ENCODE measurements at places on chromosomes 4 and X.

GRCh38 chrX:10676235-10676957, 56.0 kb upstream of the MID1 start:
- no peak for DNase-seq

GRCh38 chrX:30951003-30951402, 61.9 kb upstream of the TAB3 start:
- DNase-seq: no peak

GRCh38 chr4:22338796-22339195, 177.1 kb downstream of the ADGRA3 start:
- DNase-seq: no peak

DNA sequence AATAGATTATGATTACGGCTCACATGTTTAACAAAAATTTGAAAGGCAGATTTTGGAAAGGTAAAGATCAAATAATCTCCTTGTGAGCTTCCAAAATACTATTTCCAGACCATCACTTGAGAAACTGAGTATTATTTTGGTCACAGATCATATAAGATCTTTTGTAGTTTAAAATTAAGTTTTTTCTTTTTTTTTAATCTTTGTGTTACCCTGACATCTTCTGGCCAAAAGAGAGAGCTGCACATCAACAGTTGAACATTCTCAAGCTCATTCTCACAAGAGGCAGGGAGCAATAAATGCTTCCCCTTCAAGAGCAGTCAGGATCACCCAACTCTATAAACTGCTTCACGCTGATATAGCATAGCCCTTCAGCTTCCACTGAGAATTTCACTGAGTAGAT, 15.9 kb downstream of the TMEM192 start:
- peak; percentile 36 for DNase-seq

DNA sequence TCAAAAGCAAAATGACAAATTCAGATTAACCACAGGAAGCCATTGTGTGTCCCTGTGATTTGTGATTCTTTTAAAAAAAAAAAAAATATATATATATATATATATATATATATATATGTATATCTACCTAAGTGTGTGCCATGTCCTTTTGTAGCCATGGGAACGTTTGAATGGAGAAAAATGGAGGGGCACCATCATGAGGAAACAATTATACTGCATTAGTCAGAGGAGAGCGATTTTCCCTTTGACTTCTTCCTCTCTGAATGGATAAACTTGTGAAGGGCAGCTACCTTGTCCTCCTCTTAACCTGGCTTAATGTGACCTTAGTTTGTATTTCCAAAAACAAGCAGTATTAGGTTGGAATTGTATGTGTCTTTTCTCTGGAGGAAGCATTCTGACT, 23.3 kb upstream of the CBLL2 start:
- no peak for DNase-seq

DNA sequence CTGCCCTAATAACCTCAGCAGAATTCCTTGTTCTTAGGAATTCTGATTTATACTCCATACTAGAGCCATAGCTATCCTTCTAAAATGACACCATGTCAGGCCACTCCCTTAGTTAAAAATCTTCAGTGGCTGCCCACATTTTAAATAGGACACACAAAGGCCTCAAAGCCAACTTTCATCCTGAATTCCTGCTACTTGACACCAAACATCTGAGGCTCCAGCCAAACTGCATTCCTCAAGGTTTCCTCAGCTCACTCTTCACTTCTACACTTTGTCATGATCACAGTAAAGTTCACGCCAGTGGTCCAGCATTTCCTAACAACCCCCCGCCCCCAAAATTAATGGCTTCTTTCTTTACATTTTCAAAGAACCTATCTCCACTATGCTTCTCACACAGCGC, 124.3 kb downstream of the ADGRA3 start:
- peak; percentile 26 for DNase-seq

GRCh38 chr4:107419052-107419451, 301.0 kb downstream of the PAPSS1 start:
- no peak for DNase-seq

DNA sequence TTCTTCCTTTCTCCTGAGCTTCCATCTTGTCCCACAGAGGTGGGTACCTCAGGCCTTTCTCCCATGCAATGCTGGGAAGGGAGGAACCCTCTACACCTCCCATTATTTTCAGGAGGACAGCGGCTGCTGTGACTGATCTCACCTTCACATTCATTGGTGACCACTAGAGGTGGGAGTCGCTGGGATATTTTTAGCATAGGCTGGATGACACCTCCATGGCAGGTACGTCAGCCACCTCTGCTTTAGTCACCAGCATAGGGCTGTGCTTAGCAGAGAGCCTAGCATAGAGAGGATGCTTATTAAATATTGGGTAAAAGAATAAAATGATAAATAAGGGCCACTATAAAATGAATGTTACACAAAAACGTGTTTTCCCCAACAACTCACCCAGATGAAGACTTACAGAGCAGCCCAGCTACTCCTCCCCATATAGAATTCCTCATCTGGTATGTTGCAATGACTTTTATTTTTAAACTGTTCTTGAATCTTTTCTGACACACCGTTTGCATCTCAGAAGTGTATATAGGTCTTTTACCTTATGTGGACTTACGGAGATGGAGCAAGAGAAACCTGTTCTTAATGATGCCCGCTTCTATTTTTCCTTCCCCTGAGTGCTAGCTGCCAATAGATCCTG, 60.9 kb upstream of the SORBS2 start:
- DNase-seq: no peak

DNA sequence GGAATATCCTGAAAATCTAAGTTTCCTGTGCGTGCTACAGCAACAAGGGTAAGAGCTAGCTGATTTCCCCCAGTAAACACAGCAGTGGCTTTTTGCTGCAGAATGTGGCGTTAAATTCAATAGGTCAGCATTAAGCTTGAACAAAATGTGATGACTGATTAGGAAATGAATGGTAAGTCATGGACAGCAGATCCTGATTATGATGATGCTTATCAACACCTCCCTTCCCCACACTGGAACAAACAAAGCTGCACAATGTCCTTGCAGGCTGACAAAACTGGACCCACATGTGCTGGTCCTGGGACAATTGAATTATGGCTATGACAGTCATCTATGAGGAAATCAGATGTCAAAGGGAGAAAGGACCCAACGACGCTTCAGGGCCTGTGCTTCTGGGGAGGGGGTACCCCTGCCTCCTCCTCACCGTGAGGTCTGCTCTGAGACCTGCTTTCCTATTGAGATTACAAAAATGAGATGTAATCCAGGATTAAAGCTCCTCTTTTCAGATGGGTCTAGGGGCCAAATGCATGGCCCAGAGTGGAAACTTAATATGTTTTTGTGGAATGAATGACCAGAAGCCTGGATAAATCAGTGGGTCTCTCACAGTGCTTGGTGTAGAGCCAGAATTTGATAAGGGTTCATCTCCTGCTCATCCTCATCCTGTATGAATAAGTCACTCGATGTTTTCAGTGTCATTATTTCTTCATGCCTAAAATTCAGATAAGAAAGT, 32.0 kb upstream of the BOD1L1 start:
- no peak for DNase-seq

- DNase-seq: no peak
These were observed 46.5 kb downstream of the VSIG4 start for GRCh38 chrX:65993332-65993731.

DNA sequence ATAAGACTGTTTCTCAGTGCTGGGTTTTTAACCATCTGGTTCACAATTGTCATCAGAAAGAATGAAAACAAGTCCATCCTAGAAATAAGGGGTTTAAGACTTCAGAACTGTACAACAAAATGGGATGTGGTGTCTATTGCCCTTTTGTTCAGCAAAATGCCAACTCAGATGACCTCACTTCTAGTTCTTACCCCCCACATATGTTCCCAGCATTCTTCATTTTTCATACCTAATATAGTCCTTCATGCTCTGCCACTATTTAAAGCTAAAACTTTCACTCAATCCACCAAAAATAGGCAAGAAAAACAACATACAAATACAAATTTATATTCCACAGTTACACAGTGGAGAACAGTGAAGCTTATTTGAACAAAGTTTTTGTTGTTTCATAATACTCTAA, 111.4 kb downstream of the SORBS2 start:
- DNase-seq: no peak

DNA sequence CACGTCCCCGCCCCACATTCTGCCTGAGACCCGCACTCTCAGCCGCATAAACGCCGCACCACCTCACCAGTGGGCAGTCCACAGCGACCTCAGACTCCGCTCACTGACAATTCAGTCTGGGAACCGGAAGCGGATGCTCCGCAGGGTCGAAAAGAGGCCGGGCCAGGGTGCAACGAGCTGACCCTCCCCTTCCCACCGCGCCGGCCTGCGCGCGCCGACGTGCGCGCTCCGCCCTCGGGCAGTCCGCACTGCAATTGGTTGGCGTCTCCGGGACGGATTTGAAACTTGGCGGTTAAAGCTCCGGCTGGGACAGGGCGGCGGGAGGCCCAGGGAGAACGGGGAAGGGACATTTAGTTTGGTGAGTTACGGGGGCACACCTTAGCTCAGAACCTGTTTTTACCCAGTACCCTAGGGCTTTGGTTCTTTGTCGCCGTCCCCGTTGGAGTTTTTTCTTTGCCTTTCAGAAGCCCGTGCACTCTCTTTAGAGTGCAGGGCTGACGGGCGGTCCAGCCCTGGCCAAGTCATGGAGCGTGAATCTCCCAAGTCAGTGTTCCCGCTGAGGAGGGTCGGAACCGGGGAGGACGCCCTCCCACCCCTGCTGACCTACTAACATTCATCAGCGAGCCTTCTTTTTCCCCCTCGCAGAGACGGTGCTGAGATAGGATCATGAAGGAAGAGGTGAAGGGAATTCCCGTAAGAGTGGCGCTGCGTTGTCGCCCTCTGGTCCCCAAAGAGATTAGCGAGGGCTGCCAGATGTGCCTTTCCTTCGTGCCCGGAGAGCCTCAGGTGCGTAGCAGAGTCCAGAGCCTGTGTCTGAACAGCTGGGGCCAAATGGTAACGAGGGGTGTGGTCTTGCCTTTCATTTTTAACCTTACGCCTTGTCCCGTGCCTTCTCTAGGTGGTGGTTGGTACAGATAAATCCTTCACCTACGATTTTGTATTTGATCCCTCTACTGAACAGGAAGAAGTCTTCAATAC, at the start of the genes KIF4A and PDZD11:
Gene KIF4A, plus strand, starts transcription at position 312 of the 978 bp plus-strand sequence. Its CDS starts 355 bp downstream, at position 667.
Gene PDZD11, minus strand, starts transcription at position 135 of the 978 bp plus-strand sequence. CDS start 586 bp downstream, outside the sequence.
- peak; percentile 94 for DNase-seq

DNA sequence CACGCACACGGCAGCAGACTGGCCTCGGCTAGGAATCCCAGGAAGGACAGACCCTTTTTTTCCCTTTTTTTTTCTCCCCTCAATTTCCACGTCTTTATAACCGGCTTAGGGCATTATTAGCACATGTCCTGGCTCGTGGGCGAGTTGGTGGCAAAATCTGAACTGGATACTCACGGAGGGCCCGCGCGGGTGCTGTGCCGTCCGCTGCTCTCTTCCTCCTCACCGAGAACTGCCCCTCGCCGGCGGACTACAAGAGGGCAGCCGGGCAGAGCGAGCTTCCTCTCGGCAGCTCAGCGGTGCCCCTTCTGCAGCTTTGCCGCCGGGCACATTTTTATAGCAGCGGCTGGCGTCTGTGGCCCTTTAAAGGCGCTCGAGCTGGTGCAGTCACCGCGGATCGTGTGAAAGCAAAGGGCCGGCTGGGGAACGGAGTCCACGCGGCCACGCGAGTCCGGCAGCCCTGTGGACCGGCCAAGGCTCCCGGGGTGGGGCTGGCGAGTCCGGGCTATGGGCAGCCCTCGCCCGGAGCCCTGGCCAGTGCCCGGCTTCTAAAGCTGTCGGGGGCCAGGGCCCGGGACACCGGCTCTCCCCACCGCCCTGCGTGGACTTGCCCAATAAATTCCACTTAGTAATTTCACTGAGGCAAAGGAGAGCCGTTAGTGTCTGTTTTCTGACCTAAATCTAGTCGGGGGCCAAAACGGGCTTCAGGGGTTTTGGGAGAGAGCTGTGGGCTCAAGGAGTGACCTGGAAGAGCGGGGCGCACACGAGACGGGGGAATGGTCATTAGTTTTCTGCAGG, 1.3 kb upstream of the CITED1 start:
- peak; percentile 77 for DNase-seq

- DNase-seq: no peak
These were observed 12.8 kb upstream of the ASMTL start for GRCh38 chrX:1465286-1466231.

DNA sequence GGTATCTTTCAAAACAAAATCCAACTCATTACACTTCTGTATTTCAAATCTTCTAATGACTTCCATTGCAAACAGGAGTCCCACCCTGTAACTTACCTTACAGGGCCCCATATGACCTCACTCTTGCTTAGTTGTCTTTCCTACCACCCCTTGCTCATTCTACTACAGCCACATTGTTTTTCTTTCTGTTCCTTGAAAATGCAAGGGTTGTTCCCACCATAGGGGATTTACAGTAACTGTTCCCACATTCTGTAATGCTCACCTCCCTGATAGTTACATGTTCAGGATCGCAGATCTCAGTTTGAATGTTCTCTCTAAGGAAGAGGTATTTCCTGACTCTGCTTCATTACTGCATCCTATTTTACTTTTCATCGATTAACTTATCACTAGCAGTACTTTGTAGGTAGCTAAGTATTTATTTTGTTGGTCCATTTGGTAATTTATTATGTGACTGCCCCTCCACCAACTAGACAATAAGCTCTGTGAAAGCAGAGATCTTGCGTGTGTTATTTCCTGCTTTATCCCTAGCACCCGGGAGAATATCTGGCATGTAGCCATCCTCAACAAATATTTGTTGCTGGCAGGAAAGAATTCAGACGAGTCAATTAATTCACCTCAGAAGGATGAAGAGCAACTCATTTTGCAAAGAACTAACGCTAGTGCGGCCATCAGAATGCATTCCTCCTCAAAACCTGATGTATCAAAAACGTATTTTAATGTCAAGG, 21.4 kb downstream of the MAOB start:
- no peak for DNase-seq

DNA sequence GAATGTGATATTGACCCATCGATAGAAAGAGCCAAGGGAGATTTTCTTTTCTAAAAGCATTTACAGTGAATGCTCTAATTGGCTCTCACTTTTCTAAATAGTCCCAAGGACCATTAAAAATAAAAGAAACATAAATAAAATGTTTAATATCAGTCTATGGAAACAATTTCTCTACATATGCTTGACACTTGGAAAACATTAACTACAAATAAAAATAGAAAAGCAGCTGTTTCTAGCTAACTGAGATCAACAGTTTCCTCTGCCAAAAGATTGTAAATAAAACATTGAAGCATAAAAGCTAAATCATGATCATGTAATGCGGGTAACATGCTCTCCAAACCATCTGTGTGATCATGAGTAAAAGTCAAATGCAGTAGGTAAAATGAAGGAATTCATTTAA, 49.7 kb downstream of the CORIN start:
- no peak for DNase-seq

DNA sequence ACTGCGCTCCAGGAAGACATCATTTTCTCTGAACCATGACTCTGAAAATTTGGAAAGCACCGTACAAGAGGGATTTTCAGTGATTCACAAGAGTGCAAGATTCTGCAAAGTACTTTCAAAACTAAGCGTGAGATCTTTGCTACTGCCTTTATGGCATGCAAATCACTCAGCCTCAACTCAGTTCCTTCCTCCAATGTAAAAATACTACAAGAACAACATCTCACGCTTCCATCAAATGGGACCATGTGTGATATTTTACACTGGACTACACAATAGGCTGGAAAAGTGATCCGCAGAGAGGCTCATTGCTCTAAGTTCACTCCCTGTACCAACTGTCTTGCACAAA, 674 bp upstream of the IL15 start:
- no peak for DNase-seq

- DNase-seq: no peak
These were observed 298.7 kb upstream of the EPHA5 start for GRCh38 chr4:65968831-65969558.
